ENCODE measurements at places on chromosomes 7 and 10.
A peak's percentile ranks its signal among the peaks of the same experiment; 100 is the strongest.

- no peak for DNase-seq
Measured at GRCh38 chr10:56116684-56117083, 244.4 kb downstream of the ZWINT start.

- no peak for DNase-seq
Measured at GRCh38 chr7:112296432-112296831, 89.9 kb downstream of the ZNF277 start.

- DNase-seq = no peak
Measured at GRCh38 chr7:33645104-33645503, 260.2 kb upstream of the BMPER start.

GRCh38 chr10:133196221-133196915 is 33.6 kb upstream of the UTF1 start:
- no peak for DNase-seq

DNA sequence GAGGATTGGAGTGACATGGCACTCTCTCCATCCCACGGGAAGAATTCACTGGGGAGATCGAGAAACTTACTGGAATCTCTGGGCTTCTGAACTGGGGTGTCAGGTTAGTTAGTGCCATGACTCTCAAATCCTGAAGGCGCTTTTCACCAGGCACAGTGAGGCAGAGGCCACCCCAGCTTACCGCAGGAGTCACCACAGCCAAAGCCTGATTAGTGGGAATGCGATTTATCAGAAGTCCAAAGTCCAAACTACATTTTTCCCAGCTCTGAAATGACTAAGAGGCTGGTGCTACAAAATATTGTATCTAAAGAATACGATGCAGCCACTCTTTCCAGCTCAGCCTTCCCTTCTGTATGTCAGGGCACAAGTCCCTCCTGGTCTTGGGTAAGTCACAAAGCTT is 334.8 kb upstream of the SHH start:
- DNase-seq = no peak

- no peak for DNase-seq
Measured at GRCh38 chr7:94414481-94414880, 19.8 kb downstream of the COL1A2 start.

DNA sequence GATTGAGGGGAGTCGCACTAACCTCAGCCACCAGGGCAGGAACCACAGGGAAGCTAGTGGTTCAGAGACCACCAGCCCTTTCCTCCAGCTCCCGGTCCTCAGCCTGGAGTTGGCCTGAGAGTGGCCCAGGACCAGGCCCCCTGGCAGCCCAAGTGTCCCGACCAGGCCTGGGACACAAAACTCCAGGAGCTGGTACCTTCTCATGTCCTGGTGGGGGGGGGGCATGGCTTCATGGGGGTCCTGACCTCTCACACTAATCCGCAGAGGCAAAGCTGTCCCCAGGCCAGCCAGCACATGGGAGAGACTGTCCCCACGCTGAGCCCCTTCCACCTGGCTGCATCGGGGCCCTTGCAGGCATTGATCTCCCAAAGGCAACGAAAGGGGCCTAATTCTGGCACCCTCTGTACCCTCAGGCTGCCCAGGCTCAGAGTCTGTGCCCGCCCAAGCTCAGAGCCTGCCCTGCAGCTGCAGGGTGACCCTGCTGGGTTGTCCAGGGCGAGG is 28.2 kb downstream of the GPRIN2 start:
- DNase-seq = no peak

DNA sequence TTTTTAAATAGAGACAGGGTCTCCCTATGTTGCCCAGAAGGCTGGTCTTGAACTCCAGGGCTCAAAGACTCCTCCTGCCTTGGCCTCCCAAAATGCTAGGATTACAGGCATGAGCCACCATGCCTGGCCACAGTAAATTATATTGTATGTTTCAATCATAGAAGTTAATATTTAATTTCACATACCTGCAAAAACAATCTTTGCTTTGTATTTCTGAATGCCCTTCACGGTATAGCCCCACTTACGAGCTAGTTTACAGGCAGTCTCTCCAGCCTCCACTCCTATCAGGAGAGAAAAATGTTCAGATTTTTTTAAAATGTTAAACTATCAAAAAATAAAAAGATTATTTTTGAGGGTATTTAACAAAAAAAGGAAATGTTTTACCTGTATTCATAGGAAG is 10.4 kb downstream of the OAT start:
- DNase-seq = no peak

DNA sequence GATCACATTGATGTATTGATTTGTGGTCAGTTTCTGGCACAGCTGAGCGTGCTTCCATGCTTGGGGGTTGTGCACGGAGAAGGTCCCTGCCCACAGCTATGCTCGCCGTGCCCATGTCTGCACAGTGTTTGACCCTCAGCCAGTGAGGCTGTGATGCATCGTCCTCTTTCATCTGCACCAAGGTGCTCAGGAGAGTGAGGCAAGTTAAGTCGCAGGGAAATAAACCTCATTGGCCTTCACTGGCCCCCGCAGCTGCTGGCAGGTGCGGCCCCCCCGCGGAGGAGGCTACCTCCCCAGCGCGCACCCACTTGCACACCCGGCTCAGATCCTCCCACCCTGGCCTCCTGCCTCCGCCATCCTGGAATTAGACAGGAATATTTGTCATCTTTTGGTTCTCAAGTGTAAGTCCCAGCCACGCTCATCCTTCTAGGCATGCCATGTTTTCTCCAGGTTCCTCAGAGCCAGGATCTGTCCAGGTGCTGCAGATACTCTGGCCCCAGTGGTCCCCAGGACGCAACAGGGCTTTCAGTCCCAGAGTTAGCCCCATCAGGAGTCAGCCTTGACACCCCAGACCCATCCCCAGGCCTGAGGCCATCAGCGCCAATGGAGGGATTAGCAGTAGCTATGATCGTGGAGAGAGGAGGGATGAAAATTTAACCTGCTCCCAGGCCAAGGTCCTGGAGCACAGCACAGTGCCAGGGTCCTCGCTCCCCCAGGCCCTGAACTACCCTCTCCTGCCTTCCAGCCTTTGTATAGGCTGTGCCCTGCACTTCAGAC is 93.7 kb downstream of the OAT start:
- no peak for DNase-seq

GRCh38 chr7:151777495-151777880 is 99.4 kb downstream of the PRKAG2 start:
- DNase-seq = no peak

DNA sequence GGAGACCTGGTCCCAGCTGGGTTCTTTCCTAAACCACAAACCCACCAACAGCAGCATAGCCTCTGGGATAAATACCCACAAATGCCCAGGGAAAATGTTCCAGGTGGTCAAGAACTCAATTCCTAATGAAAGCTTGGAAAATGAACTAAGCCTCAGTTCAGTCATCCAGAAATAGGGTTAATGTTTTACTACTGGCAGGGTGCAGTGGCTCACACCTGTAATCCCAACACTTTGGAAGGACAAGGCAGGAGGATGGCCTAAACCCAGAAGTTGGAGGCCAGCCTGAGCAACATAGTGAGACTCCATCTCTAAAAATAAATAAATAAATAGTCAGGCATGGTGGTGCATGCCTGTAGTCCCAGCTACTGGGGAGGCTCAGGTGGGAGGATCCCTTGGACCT is 82.2 kb downstream of the SVOPL start:
- no peak for DNase-seq

DNA sequence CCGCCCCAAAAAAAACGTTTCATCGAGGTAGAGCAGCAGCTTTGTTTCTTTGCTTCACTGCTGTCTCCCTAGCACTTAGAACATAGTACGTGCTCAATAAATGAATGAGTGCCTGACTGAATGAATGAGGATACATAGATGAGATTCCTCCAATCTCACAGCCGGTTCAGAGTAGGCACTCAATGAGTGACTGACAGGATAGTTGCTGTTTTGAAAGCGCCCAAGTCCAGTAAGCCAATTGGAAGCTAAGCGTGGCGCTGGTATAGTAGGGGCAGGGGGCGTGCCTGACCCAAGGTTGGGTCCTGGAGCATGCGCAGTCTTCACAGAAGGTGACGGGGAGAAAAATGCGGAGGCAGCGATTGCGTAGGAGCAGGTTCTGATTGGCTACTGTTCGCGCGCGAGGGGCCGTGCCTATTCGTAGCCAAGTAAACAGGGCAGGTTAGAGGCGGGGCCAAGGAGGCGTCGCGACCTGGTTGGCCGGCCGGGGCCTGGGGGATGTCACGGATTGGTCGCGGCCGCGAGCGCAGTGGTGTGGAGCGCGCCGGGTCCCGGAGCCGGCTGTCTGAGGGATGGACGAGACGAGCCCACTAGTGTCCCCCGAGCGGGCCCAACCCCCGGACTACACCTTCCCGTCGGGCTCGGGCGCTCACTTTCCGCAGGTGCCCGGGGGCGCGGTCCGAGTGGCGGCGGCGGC is at the start of gene PI4K2A:
Gene PI4K2A (plus strand): TSS at position 498 of the 694 bp plus-strand sequence. CDS start 72 bp downstream, at position 570.
- peak; percentile 99 for DNase-seq

DNA sequence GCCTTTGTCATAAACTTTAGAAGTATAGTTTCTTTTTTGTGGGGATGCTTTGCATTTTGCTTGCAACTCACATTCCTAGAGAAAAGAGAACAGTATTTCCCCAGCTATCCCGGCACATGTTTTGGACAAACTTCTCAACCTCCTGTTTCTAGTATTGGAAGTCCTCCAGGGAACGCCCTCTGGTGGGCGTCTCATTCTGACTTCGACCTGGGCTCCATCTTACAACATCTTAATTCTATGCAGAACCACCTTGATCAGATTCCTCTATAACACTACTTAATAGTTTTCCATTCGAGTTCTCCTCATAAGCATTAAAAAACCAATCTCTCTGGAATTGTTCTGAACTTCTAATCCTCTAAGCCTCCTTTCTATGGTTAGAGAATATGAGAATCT is 139.5 kb upstream of the FZD8 start:
- no peak for DNase-seq

GRCh38 chr10:133441780-133442179 is 12.0 kb upstream of the SCART1 start:
- DNase-seq = no peak

DNA sequence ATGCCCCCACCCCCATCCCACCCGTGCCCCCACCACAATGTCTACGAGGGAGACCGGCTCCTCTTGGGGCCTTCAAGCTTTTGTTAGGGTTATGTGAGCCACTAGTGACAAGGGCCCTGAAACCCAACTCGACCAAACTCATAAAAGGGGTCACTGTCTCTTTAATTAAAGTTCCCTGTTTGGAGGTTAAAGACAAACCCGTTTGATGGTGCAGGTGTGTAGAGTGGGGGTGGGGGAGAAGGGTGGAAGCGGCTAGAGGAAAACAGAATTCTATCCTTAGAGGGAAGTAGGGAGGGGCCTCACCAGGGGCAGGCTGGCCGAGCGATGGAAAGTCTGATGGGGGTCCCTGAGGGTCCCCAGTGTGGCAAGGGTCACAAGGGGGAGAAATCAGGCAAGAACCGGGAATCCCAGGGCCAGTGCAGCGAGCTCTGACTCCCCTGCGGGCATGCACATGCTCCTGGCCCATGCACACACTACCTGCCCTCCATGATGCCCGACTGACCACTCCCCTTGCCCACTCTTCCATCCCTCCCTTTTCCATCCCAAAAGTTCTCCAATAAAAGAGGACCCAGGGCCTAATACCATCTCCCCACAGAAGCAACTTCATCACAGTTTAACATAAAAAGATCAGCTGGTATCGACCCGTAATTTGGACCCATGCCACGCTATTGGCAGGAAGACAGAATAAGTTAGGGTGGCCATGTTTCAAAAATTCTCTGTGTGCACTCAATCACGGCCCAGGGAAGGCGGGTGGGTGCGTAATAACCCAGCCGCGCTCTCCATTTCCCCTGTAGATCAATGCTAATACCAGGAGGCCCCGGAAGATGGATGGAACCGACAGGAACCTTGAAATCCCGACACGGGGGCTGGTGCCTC is 35.9 kb upstream of the SLF2 start:
- no peak for DNase-seq

DNA sequence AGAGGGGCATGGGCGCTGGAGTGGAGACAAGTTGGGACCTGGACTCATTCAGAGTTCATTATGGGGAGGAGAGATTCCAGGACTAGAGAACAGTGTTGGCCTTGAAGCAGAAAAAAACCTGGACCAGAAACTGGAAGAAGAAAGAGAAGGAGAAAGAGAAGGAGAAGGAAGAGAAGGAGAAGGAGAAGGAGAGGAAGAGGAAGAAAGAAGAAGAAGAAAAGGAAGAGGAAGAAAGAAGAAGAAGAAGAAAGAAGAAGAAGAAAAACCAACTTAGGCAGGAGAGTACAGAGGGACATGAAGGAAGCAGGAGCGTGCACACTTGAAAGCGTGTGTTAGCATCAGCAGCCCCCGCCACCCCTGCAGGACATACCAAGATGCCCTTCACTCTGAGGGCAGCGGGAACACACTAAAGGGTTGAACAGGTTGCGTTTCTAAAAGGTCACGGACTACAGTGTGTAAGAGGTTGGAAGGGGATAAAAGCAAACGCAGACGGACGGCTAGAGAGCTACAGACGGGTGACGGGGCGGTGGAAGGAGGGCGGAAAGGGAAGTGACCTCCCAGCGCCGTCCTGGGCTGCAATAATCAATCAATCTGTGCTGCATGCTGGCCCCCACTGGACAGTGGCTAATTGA is 95.3 kb downstream of the SEC61G start:
- DNase-seq = no peak

GRCh38 chr7:139915268-139915863 is 86.3 kb downstream of the TBXAS1 start:
- no peak for DNase-seq

DNA sequence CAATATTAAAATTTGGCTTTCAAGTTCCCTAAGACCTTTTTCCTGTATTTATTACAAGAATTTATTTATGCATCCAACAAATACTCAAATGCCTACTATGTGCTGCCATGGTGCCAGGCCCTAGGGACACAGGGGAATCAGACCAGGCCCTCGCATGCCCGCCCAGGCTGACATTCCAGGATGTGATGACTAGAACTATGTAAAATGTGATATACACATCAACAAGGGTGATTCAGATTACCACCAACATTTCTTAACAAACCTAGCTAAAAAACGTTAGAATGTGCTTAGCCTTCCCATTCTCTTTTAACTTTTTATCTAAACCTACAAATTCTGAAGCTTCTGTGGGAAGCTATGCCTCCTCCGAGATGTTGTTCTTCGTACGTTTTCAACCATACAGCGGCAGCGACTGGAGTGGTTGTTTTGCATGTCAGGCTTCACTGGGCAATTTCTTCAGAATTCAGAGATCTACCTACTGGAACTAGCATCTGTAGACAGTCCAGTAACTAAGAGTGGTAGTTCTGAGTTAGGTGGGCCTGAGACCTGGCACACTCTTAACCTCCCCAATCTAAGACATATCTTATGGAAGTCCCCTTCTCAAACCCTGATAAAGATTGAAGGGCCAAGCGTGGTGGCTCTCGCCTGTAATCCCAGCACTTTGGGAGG is 22.1 kb downstream of the GNA12 start:
- DNase-seq = no peak

DNA sequence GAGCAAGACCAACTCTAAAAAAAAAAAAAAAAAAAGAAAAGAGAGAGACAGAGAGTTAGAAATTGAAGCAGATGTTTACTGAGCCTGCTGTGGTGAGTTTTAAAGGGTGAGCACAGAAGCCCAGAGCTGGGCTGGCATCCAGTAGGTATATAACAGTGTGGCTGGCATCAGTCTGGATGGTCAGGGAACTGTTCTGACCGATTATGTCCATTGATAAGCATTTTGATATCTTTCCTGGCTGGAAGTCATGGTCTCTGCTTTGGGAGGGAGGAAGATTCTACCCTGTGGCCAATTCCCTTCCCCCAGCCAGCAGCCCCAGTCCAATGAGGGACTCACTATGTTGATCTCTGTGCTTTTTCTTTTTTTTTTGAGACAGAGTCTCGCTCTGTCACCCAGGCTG is 65.2 kb upstream of the PODXL start:
- DNase-seq = no peak

GRCh38 chr10:102309236-102309635 is 63.9 kb downstream of the GBF1 start:
- DNase-seq = no peak
